ENCODE measurements at places on chromosomes 3 and 15.

DNA sequence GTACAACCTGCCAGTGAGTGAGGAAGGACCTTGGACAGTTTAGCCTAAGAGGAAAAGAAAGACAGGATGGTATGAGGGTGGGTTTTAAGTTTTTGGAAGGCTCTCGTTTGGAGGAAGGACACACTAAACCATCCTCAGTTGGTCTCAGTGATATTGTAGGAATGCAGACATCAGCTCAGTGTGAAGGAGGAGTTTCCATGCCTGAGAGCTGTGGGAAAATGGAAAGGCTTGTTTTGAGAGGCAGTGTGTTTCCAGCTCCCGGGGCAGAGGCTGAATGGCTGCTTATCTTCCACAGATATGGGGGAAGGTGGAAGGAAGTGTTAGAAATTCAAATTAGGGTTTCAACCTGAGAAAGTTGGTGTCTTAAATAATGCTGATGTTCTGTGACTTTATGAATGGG, 89.6 kb upstream of the MYZAP start:
- DNase-seq = no peak

DNA sequence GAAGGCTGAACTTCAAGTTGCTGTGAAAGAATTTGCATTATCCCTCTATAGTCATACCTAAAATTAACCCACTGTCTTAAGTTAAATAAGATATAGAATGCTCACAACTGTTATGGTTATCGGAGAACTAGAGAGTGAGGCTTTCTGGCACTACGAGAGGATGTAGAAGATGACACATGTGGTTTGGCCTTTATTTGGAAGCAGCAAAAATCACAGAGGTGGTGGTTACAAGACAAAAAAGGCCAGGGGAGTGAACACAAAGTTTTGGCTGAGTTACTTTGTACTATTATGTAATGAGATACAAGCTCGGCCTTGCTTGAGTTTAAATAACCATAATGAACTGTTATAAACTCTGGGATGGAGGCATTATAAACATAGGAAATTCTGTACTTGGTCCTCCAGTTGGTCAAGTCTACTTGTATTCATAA, 78.3 kb upstream of the ICE2 start:
- DNase-seq = no peak

- no peak for DNase-seq
Observed at GRCh38 chr15:62357431-62357830, 192.3 kb upstream of the C2CD4B start.

DNA sequence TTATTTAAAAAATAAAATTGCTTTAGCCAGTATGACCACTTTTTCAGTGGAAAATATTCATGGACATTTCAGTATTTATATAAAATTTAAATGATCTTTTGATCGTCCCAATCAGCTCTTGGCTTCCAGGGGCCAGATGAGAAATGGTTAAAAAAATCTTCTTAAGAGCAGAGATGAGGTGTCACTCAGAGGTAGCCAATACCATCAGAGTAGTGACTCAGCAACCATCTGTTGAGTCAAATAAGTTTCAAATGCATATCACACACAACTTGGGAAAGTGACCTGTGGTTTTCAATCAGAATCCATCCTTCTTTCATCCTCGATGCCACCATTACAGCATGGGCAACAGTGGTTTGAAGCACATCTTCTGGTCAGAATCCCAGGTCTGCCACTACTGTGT, 958.8 kb upstream of the NR2F2 start:
- DNase-seq = no peak

DNA sequence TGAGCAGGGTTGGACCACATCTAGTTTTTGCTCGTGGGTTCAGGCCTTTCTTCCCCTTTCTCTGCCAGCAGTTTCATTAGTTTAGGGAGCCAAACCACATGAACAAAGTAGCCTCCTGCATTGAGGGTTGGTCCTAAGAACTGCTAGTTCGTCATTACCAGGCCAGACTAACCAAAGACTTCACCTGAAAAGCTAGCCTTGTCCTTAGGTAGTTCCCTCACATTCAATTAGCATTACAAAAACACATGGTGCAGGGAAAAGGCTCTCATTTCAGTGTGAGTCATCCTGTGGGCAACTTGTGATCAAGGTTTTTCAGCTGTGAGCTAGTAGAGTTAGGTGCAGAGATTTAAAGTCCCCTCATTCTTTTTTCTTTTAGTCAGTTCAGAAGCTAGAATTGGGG, 279.3 kb upstream of the CTNNB1 start:
- DNase-seq = no peak

DNA sequence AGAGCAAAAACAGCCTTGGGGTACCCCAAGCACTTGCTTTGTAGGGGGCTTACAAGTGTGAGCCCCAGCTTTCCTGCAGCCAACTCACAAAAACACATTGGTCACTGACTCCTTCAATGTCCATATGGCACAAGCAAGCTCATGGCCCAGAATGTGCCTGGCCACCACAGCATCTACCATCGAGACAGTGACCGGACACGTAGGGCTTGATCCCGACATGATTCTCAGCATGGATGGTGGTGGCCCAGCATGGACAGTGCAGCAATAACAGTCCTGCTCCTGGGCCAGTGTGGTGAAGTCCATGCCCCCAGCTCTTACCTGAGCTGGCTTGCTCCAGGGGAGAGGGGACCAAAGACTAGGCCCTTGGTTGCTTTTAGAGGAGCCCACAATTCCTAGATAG, 6.0 kb downstream of the UNC45A start:
- no peak for DNase-seq

DNA sequence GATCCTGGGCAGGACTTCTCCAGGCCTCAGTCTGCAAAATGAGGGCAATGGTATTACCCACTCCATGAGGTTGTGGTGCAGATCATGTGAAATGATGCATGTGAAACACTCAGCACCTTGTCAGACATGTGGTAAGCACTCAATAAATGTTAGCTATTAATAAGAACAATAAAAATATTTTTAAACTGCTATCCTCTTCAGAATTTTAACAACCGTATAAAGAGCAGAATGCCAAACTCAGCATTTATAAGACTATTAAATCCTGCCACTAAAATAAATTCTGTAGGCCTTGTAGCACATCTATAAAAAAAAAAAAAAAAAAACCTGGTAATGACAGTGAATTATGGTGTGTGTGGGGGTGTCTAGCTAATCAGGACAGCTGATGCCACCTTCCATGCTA, 213.9 kb upstream of the UMPS start:
- DNase-seq = no peak

- DNase-seq = no peak
Observed at GRCh38 chr3:18667552-18667951, 242.4 kb upstream of the SATB1 start.

DNA sequence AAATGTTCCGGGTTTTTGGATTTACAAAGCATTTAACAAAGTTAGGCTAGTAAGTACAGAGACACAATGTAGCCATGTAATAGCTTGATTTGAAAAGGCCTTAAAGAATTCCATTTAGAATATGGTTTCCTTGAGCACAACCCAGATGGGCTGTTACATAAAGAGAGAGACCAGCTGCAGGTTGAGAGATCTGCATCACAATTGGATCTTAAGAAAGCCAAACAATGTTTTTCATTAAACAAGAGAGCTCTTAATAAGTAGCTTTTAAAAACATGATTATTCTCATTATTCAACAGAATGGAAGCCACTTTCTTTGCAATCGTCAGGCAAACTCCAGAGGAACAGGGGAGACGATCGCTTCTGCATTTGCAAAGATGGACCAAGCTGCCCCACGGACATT, 300.3 kb downstream of the OCA2 start:
- no peak for DNase-seq

DNA sequence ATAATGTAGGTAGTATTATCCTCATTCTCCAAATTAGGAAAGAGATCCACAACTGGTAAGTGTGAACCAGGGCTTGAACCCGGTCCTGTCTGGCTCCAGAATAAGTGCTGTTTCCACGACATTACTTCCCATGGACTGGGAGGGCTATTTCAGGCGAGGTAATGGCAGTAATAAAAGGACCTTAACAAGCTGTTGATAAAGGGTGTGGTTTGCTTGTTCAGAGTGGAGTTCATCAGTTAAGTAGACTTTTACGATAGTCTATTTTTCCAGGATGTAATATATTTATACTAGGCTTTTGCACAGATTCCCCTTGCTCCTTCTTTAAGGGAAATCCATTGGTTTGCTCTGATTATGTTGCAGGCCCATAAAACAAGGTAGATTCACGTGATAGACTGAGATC, 88.4 kb upstream of the TNFAIP8L3 start:
- no peak for DNase-seq

- DNase-seq = no peak
Observed at GRCh38 chr15:31740203-31740602, 290.1 kb upstream of the CHRNA7 start.

DNA sequence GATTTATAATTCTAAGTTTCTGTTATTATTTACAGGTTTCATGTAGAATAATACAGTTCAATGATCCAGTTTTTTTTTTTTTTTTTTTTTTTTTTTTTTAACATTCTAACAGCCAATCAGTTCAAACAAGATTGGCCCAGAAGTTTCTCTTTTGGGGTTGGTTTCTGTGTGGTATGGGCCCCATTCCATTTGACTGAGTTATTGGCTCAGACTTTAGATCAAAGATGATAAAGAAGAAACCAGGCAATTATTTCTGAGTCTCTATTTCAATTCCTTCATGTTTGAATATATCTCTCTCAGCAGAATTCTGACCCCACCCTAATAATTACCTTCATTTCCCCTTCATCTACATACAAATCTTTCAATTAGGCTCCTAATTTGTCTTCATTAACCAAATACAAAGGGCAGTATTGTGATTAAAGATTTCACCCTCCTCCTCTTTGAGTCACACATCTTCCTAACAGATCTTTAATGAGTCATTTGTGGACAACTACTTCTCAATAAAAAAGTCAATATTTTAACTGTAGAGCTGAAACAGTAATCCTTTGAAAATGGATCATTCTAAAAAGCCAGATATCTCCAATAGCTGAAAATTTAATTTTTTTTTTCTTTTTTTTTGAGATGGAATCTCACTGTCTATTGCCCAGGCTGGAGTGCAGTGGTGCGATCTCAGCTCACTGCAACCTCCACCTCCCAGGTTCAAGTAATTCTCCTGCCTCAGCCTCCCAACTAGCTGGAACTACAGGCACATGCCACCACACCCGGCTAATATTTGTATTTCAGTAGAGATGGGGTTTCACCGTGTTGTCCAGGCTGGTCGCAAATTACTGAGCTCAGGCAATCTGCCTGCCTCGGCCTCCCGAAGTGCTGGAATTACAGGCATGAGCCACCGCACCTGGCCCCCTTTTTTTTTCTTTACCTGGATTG, 878.8 kb downstream of the NAALADL2 start:
- no peak for DNase-seq

GRCh38 chr3:97656638-97657037, 107.9 kb upstream of the ARL6 start:
- no peak for DNase-seq

GRCh38 chr15:47360305-47360704, 357.0 kb upstream of the SEMA6D start:
- no peak for DNase-seq

- DNase-seq = no peak
Observed at GRCh38 chr3:191342006-191342405, 11.7 kb upstream of the UTS2B start.

GRCh38 chr3:133387341-133387740, 12.5 kb upstream of the BFSP2 start:
- no peak for DNase-seq

DNA sequence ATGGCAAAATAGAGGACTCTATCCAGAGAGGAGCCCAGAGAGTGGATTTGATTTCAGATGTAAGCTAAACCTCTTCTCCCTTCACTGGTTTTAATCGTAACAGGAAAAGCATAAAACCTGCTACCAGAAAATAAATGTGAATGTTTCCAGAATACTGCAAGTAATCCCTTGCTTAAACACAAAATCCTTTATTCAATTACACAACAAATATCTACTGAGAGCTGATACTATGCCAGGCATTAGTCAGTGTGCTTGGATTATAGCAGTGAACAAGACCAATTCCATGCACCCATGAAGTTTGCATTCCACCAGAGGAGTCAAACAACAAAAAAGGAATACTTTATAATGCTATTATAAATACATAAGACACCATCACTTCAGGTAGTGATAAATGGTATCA, 15.1 kb downstream of the AVEN start:
- DNase-seq = no peak

DNA sequence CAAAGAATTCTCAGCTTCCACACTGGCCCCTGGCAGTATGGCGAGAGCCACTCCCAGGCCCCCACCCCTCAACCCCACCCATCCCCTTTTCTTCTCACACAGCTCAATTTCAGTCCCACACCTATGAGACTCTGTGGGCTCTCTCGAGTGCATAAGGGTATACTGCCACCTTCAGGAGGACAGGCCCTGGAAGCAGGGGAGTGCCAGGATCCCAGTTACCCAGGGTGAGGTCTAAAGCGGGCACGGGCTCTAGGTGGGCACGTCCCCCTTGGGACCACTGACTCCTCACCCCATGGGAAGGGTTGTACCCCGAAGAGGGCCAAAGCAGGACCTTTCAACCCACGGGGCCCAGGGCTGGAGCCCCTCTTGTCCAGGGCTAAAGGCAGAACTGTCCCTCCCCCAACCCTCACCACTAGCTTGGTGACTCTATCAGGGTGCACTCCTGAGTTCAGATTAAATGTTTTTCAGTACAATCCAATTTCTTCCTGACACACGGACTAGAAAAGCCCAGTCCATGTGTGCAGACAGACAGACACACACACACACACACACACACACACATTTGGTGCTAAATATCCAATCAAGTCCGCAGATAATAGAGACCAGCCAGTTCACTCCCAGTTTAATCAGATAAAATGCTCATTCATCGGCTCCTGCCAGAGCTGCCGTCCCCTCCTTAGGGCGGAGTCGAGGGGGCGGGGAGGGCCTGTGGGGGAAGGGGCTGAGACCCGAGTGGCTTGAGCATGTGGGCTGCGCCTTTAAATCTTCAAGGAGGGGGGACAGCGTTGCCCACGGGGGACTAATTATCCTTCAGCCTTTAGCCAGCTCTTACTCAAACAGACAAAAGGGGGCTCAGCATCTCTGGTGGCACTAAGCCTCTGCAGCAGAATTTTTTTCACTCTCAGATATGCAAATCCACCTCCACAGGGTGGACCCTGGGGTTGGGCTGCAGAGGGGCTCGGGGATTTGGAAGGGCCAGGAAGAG, 59.3 kb downstream of the CYP11A1 start:
- DNase-seq = no peak

- no peak for DNase-seq
Observed at GRCh38 chr3:146117406-146118285, 43.3 kb downstream of the PLOD2 start.

GRCh38 chr3:166209701-166210100, 372.5 kb upstream of the BCHE start:
- no peak for DNase-seq

GRCh38 chr15:48336940-48337339, 5.7 kb downstream of the DUT start:
- DNase-seq = no peak

GRCh38 chr3:128083396-128083795, 31.2 kb downstream of the SEC61A1 start:
- no peak for DNase-seq

GRCh38 chr3:108661699-108662098, 72.2 kb downstream of the DZIP3 start:
- no peak for DNase-seq

GRCh38 chr3:105360003-105360402, 6.7 kb upstream of the ALCAM start:
- no peak for DNase-seq

DNA sequence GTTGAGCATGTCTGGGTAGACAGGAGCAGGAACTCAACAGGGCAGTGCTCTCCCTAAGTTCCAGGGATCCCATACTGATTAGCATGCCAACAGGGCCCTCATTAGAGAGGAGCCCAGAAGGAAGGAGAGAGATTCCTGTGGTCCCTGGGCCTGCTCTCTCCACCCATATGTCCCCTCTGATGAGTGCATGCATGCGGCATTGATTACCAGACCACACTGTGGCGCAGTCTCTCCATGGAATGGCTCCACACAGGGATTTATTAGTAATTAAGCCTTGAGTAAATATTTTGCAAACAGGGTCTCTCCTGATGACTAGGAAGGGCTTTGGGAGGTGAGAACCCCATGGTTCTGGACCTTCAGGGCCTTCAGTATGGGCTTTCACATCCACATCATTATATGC, 60.0 kb upstream of the ST8SIA2 start:
- no peak for DNase-seq

All from stimulated activated CD8-positive, alpha-beta memory T cell treated with anti-CD3 and anti-CD28 coated beads, Interleukin-12 subunit alpha, Interleukin-12 subunit beta, amount 100 ng/mL, for 1 hour (primary cell).